Hematopoietic multipotent progenitor cell (in vitro differentiated cells): ENCODE measurements at places on chromosomes 3 and 15.

DNA sequence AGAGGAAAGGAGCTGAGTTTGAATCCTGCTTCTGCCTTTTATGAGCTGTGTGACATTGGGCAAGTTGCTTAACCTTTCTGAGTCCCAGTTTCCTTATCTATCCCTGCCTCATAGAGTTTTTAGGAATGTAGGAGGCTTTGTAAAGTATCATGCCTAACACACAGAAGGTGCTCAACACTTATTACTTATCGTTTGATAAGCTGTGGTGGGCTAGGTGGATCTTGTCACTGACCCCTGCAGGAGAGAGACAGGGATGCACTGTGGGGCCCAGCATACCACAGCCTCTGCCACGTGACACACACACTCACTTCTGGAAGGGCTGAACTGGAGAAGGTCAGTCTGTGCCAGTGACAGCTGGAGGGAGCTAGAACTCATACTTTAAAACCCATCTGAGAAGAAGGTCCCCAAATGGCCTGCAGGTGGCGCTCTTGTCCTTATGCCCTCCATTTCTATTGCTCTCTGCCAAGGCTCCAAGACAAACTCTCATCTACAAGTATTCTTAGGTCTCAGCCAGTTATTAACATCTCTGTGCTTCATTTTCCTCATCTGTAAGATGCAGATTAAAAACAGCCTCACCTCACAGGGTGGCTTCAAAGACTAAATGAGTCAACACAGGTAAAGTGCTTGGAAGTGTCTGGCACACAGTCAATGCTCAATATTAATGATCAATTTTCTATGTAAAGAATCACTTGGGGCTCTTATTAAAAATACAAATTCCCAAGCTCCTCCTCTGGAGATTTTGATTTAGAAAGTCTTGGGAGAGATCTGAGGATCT, 57.5 kb upstream of the HACD2 start:
- peak; percentile 85 for DNase-seq

- no peak for DNase-seq
These were observed 105.0 kb downstream of the LRRK1 start for GRCh38 chr15:101024073-101024695.

DNA sequence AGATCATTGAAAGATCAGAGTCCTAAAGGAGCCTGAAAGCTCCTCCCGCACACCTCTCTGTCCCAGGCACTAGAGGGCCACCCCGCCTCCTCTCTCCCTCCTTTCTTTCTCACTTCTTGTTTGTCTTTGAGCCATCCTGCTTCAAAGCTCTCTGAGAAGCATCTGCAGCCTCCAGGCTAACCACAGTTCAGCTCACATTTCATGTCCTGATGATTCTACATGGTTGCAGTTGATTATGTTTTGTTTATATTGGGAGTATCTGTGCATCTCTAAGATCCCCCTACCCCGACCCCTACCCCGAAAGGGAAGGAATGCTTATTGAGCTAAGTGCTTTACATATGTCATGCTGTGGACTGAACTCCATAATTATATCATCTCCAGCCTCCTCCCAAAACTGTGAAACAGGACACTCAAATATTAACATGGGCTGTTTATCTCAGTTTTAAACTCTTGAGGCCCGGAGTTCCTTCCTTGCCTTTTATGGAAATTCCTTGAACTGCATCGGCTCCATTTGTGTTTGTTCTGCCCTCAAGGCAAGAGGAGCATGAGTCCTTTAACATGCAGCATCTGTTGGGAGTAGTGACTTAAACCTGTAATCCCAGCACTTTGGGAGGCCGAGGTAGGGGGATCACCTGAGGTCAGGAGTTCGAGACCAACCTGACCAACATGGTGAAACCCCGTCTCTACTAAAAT, 30.9 kb downstream of the MGLL start:
- no peak for DNase-seq

DNA sequence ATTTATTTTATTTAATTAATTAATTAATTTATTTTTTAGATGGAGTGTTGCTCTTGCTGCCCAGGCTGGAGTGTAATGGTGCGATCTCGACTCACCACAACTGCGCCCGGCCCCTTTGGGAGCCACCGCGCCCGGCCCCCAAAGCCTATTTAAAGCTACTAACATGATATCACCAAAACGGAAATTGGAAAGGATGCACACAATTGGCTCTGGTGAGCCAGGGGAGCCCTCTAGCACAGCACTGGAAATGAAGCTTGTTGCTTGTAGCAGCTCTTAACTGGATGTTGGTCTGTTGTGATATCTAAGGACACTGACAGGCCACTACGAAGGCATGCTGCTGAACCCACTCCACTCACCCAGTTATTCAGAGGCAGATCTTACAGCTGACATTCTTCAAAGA, 104.5 kb downstream of the IGF2BP2 start:
- DNase-seq = no peak

- DNase-seq = no peak
These were observed 130.3 kb upstream of the CDIN1 start for GRCh38 chr15:36449084-36449661.

GRCh38 chr3:88542916-88543315, 393.2 kb downstream of the C3orf38 start:
- no peak for DNase-seq

- DNase-seq = no peak
These were observed 525.4 kb downstream of the NAALADL2 start for GRCh38 chr3:175384569-175384968.

DNA sequence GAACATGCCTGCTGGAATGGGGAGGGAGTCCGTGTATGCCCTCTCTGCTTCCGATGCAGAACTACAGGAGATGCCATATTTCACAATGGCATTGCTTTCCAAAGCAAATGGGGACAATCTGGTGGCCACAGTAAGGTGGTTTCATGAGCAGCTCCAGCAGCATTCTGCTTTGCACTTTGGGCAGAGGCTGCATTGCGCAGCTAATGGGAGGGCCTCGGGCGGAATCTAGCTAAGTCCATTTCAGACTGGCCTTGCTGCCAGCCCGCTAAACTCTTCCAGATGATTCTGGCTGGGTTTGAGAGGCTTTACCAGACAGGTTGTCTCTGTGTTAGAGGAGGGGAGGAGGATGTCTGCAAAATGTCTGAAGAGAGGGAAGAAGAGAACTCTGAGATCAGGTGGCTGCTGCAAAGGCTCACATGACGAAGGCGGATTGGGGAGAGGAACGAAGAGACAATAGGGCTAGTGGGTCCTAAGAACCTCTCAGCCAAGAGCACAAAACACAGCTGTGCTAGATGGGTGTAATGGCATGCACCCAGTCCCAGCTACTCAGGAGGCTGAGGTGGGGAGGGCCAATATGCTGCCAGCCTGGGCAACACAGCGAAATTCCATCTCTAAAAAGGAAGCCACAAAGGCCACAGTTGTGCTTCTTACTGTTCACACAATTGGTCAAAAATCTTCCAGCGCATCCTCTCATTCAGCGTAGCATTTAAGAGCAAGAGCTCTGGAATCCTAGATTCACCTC, 63.7 kb downstream of the BDH1 start:
- DNase-seq = no peak

- DNase-seq = no peak
These were observed 227.8 kb upstream of the LYSMD4 start for GRCh38 chr15:99961011-99961441.

DNA sequence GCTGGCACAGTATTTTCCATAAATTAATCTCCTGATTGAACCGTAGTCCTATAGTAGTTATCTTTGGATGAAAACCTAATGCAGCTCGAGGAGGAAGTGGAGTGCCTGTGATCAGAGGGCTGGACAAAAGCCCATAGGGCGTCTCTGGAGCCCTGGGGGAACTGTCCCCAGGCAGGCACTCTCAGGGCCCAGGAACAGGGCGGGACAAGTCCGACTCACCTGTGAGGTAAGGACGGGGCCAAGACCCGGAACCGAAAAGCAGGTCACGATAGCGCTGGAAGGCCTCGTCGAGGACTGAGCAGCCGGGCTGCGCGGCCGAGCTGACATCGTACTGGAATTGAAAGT, 341 bp downstream of the HEXA start:
- no peak for DNase-seq

- DNase-seq = no peak
These were observed 223.4 kb upstream of the CGNL1 start for GRCh38 chr15:57152666-57153539.
